ENCODE measurements at places on chromosomes 4 and X. TPM values are rescaled to one million over a fixed set of nuclear protein-coding genes. Genes with fewer than 3 reads are reported as not detected.

- no peak for DNase-seq
- peaks cover 5% of the 10 kb centered on the region for H3K36me3 ChIP-seq
- no peak overlapping the region for H3K4me3 ChIP-seq
- H3K27ac ChIP-seq, result no peak overlapping the region
These were observed 261.7 kb upstream of the GATB start for GRCh38 chr4:152022543-152022942.

GRCh38 chr4:140789759-140790158 is 33.6 kb upstream of the TBC1D9 start:
- no peak overlapping the region for H3K27ac ChIP-seq
- no peaks in the 10 kb centered on the region for H3K36me3 ChIP-seq
- peaks cover 1% of the 10 kb centered on the region for H3K27me3 ChIP-seq
- no peak overlapping the region for H3K4me3 ChIP-seq
- DNase-seq, result no peak
- no peaks in the 10 kb centered on the region for H3K4me1 ChIP-seq

DNA sequence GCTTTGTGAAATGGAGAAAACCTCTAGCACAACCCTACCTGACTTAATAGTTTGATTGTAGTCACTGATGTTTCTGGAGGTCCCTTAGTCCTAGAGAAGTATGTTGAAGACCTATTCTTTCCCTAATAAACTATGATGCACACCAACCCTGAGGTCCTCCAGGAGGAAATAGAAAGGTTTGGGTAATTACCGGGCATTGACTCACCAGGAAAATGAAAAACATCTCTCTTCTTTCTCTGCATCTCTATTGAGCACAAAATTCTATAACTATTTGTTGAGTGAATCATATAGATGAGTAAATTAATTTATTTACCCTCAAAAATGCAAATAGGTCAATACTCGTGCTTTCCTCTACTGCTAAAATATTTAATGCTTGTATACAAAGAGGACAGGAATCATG is 582.4 kb upstream of the FAM241A start:
- H3K27ac ChIP-seq, result no peak overlapping the region
- no peaks in the 10 kb centered on the region for H3K4me1 ChIP-seq
- H3K4me3 ChIP-seq, result no peak overlapping the region

DNA sequence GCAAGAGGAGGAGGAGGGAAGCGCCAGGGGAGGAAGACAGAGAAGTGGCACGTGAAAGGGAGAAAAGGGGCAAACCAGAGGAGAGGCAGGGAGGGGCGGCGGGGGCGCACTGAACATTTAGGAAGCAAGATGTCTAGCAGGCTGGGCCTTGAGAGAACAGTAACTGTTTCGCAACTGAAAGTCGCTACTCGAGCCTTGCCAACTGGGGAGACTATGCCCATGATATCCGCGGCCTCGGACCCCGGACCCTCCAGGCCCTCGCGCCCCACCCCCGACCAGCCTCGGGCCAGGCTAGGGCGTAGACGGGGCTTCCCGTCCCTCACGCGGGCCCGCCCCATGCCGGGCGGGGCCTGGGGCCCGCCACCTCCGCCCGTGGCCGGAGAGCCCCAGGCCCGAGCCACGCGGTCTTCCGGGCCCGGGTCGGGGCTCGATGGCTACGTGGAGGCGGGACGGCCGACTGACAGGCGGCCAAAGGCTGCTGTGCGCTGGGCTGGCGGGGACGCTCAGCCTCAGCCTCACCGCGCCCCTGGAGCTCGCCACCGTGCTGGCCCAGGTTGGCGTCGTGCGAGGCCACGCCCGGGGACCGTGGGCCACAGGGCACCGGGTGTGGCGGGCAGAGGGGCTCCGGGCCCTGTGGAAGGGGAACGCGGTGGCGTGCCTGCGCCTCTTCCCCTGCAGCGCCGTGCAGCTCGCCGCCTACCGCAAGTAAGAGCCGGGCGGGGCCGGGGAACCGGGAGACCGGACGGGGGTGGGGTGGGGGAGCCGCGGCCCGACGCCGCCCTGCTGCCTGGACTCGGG is at the start of gene SLC25A43:
Gene SLC25A43 (plus strand): TSS at position 363 of the 798 bp plus-strand sequence. CDS start 68 bp downstream, at position 431.
- H3K4me1 ChIP-seq, result peaks cover 16% of the 10 kb centered on the region
- peak within 1 kb of the TSS; percentile 77 for H3K4me3 ChIP-seq
- no peaks in the 10 kb centered on the region for H3K36me3 ChIP-seq
- H3K27ac ChIP-seq, result peak within 1 kb of the TSS; percentile 71
- peak; percentile 34 for DNase-seq
- no peaks in the 10 kb centered on the region for H3K27me3 ChIP-seq

GRCh38 chr4:7530082-7530481 is 95.4 kb upstream of the PSAPL1 start:
- no peak overlapping the region for H3K27ac ChIP-seq
- DNase-seq, result no peak
- H3K4me1 ChIP-seq, result peaks cover 8% of the 10 kb centered on the region
- no peak overlapping the region for H3K4me3 ChIP-seq

DNA sequence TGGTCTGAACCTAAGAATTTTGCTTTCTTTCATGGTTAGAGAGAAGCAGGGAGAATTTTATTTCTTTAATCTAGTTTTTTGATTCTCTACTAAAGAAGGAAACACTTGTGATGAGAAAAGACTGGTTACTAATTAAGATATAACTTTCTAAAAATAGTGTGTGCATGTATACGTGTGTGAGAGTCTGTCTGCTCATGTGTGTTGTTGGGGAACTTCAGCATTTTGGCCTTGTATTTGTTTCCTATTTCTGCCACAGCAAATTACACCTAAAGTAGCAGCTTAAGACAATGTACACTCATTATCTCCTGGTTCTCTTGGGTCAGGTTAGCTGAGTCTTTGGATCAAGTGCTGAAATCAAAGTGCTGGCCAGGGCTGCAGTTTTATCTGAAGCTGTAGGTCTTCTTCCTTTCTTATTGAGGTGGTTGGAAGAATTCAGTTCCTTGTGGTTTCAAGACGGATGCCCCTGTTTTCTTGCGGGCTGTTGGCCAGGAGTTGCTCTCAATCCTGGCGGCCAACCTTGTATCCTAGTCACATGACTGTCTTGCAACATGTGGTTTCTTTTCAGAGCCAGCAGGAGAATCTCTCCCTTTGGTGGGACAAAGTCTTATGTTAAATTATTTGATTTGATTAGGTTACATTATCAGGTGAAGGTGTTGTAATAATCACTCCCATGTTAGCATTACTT is 188.4 kb upstream of the CLNK start:
- no peak for DNase-seq
- H3K36me3 ChIP-seq, result no peaks in the 10 kb centered on the region
- no peaks in the 10 kb centered on the region for H3K27me3 ChIP-seq
- no peak overlapping the region for H3K4me3 ChIP-seq

- no peak for DNase-seq
- H3K27ac ChIP-seq, result no peak overlapping the region
- H3K27me3 ChIP-seq, result no peaks in the 10 kb centered on the region
- no peaks in the 10 kb centered on the region for H3K4me1 ChIP-seq
These were observed 1001.3 kb downstream of the CCSER1 start for GRCh38 chr4:91128519-91128918.

GRCh38 chr4:39304651-39305050 is 61.5 kb downstream of the RFC1 start:
- no peak for DNase-seq
- no peak overlapping the region for H3K4me3 ChIP-seq
- peaks cover 6% of the 10 kb centered on the region for H3K4me1 ChIP-seq
- peaks cover 69% of the 10 kb centered on the region for H3K36me3 ChIP-seq
- no peaks in the 10 kb centered on the region for H3K27me3 ChIP-seq
- H3K27ac ChIP-seq, result no peak overlapping the region

GRCh38 chr4:55356991-55357461 is 11.0 kb downstream of the SRD5A3 start:
- peaks cover 15% of the 10 kb centered on the region for H3K4me1 ChIP-seq
- no peak overlapping the region for H3K4me3 ChIP-seq
- H3K36me3 ChIP-seq, result peaks cover 22% of the 10 kb centered on the region
- DNase-seq, result no peak

GRCh38 chrX:110734271-110734670 is 61.3 kb downstream of the CHRDL1 start:
- no peaks in the 10 kb centered on the region for H3K36me3 ChIP-seq
- no peaks in the 10 kb centered on the region for H3K27me3 ChIP-seq
- no peak overlapping the region for H3K4me3 ChIP-seq
- DNase-seq, result no peak

DNA sequence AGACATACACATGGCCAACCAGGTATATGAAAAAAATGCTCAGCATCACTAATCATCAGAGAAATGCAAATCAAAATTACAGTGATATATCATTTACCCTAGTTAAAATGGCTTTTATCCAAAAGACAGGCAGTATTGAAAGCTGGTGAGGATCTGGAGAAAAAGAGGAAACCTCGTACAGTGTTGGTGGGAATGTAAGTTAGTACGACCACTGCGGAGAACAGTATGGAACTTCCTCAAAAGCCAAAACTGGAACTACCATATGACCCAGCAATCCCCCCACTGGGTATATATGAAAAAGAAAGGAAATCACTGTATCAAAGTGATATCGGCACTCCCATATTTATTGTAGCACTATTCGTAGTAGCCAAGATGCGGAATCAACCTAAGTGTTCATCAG is 23.4 kb downstream of the ABHD18 start:
- peaks cover 3% of the 10 kb centered on the region for H3K4me1 ChIP-seq
- no peaks in the 10 kb centered on the region for H3K27me3 ChIP-seq
- H3K4me3 ChIP-seq, result no peak overlapping the region
- no peak overlapping the region for H3K27ac ChIP-seq
- no peak for DNase-seq

GRCh38 chrX:41716222-41716621 is 7.8 kb upstream of the GPR82 start:
- no peak for DNase-seq
- peaks cover 35% of the 10 kb centered on the region for H3K4me1 ChIP-seq
- no peak overlapping the region for H3K4me3 ChIP-seq
- H3K27me3 ChIP-seq, result no peaks in the 10 kb centered on the region
- peaks cover 45% of the 10 kb centered on the region for H3K36me3 ChIP-seq
- no peak overlapping the region for H3K27ac ChIP-seq

GRCh38 chr4:166012129-166013030 is 139.3 kb downstream of the TLL1 start:
- no peak for DNase-seq
- no peaks in the 10 kb centered on the region for H3K36me3 ChIP-seq
- H3K4me3 ChIP-seq, result no peak overlapping the region
- no peak overlapping the region for H3K27ac ChIP-seq
- no peaks in the 10 kb centered on the region for H3K27me3 ChIP-seq
- H3K4me1 ChIP-seq, result no peaks in the 10 kb centered on the region

DNA sequence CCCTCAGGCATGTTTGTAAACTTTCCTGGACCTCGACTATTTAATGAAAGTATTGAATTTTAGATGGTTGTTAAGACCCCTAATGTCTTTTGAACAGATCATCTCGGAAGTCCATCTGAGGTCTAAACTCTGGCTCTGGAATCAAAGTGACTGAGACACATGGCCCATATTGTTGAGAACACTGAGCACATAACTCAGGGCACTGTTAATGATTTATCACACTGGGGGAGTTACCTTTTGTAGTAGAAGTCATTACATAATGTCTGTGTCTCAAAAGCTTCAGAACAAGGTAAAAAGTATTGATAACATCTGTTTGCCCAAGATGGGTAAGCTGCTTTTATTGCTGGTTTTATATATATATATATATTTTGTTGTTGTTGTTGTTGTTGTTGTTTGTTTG is 103.4 kb upstream of the HS3ST1 start:
- DNase-seq, result no peak
- H3K36me3 ChIP-seq, result no peaks in the 10 kb centered on the region
- no peak overlapping the region for H3K27ac ChIP-seq
- H3K4me3 ChIP-seq, result no peak overlapping the region

The RBMXL3 gene
- total RNA-seq, result not detected

DNA sequence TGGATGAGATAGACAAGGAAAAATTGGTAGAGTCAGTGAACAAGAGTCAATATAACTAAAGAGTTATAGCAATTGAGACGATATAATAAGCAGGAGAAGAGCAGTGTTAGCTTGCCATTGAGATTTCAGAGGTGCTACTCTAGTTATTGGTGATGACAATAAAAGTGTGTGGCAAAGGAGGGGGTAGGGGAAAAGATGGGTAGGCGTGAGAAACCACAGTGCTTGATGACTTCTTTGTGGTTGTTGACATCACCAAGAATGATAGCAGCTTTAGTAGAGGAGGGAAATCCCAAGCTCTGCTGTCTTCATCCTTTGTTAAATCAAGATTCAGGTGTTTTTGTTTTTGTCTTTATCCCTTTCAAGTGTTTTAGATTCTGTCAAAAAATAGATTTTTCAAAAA is 179.9 kb upstream of the PPP3CA start:
- H3K4me3 ChIP-seq, result no peak overlapping the region
- peak overlapping the region; percentile 17 for H3K27ac ChIP-seq
- H3K27me3 ChIP-seq, result peaks cover 19% of the 10 kb centered on the region
- peak; percentile 77 for DNase-seq

GRCh38 chr4:5757091-5757490 is 46.1 kb downstream of the EVC start:
- peak; percentile 11 for DNase-seq
- no peaks in the 10 kb centered on the region for H3K36me3 ChIP-seq
- H3K27me3 ChIP-seq, result no peaks in the 10 kb centered on the region
- no peak overlapping the region for H3K4me3 ChIP-seq
- peaks cover 14% of the 10 kb centered on the region for H3K4me1 ChIP-seq

The SHOX gene
- not detected for total RNA-seq
